ENCODE measurements at places on chromosomes 12 and 14.

DNA sequence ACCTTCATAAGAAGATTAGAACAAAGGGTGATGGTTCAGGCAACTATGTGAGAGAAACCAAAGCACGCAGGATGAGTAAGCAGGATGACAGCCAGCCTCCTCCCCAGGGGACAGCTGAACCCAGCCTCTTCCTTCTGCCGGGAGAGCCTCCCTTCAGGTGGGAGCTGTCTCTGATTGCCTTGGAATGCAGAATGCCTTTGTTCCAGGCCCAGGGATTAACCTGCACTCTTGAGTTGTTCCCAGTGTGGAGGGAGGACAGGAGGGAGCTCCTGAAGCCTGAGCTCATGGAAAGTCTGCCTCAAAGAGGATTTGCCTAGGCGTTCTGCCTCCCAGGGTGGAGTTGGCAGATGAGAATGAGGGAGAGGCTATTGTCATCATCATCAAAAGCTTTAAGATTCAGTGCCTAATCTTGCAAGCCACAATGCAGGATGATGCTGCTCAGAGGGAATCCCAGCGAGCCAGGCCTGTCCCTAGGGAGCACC lies 3.6 kb upstream of the KRT6A start:
- peak; percentile 80 for DNase-seq

- no peak for DNase-seq
These were observed 58.3 kb upstream of the DYRK2 start for GRCh38 chr12:67590149-67590790.

DNA sequence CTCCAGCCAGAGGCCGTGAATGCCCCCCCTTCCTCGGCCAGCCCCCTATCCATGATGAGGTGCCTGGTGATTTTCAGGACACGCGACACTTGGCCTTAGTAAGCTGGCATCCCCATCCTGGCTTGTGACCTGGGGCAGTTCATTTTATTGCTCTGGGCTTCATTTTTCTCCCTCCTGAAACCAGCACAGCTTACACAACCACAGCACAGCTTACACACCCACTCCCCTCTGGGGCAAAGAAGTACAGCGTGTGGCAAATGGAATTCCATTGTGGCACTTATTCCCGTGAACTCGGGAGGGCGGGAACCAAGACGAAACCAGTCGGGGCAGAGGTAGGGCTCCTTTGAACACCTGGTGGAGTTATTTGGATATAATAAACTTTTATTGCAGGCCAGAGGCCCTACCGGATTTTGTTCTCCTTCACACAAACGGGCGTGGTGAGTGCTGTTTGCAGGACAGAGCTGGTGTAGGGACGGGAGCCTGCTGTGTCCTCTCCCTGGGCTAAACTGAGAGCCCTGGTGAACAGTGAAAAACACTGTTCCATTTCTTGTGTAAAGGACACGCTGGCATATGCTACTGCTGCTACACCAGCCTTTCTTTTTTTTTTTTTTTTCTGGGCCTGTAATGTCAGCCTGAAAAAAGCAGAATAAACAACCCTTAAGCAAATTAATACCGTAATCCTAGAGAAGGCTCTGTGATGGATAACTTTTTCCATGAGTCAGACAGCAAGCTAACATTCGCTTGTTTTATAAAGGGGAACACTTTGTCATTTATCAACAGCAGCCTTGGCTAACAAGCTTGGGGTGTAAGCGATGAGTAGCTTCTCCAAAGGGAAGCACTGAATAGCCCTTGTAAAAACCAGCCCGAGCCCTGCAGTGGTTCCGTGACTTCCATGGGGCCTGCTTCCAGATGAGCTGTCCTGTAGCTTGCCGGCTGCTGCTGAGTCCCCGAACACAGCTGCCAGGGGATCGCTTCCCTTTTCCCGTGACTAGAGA lies 29.3 kb downstream of the CD9 start:
- no peak for DNase-seq

DNA sequence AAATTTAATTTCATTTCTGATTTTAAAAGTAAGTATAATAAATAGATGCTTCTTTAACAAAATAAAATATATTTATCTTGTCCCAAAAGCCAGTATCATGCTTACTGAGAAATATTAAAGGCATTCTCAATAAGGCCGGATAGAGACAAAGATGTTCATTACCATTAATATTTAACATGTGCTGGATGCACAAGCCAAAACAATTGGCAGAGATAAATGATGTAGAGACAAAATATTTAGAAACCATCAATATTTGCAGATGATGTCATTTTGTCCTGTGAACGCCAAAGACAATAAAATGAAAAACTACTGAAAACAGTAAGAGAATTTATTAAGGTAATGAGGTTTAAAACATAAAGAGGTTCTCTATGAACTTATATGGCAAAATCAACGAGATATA lies 313.5 kb downstream of the ITPR2 start:
- DNase-seq = no peak

DNA sequence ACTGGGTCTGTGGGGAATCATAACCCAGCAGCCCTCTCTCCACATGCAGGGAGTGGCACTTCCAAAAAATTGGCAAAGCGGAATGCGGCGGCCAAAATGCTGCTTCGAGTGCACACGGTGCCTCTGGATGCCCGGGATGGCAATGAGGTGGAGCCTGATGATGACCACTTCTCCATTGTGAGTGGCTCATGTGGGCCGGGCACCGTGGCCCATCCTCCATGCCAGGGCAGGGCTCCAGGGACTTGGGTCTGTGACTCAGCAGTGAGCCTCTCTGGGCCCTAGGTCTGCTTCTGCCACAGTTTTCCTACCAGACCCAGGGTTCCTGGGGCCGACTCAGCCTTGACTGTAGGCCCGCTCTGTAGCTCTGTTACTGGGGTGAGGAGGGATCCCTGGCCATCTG lies 2.2 kb downstream of the NPFF start:
- no peak for DNase-seq

DNA sequence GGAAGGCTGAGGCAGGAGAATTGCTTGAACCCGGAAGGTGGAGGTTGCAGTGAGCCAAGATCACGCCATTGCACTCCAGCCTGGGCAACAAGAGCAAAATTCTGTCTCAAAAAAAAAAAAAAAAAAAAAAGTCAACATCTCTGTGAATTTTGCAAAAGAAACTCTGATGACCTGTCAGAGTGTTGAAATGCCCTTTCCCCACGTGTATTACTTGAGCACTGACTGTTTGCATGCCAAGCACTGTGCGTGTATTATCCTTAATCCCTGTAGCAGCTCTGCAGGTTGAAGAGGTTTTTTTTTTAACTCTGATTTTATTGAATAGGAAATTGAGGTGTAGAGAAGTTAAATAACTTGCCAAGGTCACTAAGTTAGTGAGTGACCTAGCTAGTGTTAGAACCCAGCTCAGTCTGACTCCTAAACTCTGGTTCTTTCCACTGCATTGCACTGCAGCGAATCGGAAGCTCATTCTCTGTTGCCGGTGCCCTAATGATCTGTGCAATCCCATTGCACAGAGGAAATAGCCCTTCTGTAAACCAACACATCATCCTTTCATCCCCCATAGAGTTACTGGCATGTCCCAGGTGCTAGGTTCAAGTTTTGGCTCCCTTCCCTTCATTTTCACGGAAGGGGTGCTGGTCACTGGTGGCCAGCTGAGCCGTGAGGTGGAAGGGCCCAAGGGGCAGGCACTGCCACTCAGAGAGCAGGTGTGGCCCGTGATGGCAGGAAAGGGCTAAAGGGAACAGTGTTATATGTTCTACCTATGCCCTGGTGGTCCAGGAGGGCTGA lies 122.3 kb downstream of the EML1 start:
- DNase-seq = no peak

GRCh38 chr14:86084097-86084496 lies 554.2 kb downstream of the FLRT2 start:
- no peak for DNase-seq

DNA sequence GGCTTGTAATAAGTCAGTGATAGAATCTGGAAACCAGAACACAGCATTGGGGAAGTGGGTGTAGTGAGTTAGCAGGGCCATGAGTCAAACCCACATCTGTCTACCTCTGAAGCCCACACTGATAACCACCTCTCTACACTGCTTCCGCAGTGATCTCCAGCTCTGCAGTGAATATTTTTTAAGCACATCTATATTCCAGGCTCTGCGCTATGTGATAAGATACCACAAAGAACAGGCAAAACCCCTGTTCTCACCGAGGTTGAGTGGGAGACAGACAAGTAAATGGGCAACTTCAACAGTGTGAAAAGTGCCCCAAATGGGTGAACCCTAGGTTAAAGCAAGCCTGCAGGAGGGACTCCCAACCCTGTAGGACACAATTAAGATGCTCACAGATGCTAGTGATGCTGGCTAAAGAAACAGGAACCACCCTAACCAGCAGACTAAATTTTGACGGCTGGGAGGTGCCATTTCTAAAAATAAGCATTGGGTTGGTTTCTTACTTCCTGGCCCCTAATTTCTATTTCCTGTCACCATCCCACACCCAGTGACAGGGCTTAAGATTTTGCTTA lies 375.0 kb downstream of the DPF3 start:
- no peak for DNase-seq

- DNase-seq = no peak
These were observed 86.9 kb downstream of the EPS8 start for GRCh38 chr12:15702276-15702675.

- no peak for DNase-seq
These were observed 16.7 kb downstream of the DHX37 start for GRCh38 chr12:124972211-124972610.

- DNase-seq = no peak
These were observed 109.2 kb upstream of the EGLN3 start for GRCh38 chr14:34059925-34060650.

GRCh38 chr14:91778217-91778616 lies 46.3 kb upstream of the CATSPERB start:
- no peak for DNase-seq

- DNase-seq = no peak
These were observed 47.3 kb downstream of the ACSM4 start for GRCh38 chr12:7351177-7351576.

DNA sequence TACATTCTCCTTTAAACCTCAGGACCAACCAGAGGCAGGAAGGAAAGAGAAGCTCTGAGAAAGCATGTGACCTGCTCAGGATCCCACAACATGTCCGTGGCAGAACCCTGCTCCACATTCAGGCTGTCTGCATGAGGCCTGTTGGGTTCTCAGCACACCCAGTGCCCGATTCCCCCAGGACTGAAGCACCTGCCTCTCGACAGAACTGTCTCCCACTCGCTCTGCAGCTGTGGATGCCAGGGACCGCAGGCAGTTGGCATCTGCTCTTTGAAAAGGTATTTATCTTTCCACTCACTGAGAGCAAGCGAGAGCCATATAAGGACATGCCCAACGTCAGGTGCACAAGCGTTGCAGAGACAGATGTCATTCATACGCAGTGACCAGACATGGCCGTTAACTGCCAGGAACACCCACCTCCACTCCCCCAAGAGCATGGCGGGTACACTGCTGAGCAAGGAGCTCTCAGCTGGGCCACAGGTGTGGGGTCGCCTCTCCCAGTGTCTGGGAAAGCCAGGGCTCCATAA lies 18.9 kb downstream of the PITPNM2 start:
- no peak for DNase-seq

GRCh38 chr12:47729233-47729632 lies 3.9 kb upstream of the ENDOU start:
- no peak for DNase-seq

- DNase-seq = no peak
These were observed 43.2 kb upstream of the BCL11B start for GRCh38 chr14:99315197-99315596.

DNA sequence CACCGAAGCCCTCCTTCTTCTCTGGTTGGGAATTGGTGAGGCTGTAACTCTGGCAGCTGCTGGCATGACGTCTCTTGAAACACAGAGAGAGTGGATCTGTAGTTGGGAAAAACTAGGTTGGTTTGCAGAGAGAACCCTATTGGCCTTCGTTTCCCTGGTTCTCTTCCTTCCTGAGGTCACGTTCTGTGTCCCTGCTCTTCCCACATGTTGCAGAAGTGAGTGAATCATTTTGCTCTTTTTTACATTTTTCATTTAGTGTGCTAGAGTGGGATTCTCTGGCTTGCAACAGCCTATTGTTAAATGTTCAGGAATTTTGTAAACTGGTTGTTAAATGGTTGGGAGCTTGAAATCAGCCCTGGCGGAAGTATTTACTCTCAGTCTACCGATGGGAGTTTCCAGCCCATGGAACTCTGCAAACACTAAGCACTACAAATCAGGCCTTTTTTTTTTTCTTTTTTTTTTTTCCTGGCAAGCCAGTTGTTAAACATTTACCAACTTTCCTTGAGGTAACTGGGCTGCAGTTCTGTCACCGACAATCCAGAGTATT lies 26.8 kb upstream of the CKAP4 start:
- DNase-seq = no peak

DNA sequence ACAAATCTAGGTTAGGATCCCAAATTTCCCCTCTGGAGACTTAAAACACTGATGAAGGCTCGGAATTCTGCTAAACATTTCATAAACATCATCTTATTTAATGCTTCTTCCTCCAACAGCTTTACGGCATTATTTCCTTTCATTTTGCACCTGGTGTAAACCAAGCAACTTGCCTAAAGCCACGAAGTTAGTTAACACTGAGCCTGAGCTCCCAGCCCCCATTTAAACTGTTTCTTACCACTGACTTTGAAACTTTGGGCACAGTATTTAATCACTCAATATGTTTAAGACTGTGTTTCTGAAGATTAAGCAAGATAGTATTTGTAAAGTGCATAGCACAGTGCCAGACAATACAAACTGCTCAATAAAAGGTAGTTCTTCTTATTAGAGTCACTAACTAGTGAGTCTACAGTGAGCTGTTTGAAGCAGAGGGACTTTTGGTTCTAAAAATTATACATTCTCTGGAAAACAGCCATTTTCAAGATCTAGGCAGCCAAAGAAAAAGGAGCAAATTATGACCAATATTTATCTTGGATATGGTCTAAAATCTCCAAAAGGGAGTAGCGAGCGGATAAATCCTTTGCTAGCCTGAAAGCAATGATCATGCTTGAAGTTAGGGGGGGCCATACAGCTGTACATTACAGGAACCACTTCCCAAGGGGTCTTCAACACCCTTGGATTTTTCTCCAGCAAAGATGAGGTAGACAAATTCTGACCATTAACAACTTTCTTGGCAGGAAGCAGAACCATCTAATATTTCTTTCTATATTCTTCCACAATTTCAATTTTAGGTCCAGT lies 4.0 kb downstream of the EGLN3 start:
- DNase-seq = no peak

DNA sequence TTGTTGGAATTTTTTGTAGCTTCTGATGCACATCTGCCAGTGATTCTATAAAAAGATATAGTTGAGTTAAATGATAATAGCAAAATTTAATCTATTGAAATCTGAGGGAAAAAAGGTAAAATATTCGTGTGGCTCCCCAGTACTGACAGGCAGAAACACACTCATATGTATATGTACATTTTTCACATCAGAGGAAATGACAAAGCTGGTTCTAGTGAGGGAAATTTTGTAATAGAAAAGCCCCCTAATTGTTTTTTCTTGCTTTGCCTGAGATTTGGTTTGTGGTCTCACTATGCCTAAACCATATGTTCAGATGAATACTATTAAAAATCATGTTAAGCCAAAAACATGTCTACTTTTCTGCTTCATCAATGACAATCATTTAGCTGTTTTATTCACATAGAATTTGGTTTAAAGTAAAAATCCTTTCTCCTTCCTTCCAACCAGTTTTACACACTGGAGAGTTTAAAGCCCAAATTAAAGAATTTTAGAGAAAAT lies 203.5 kb downstream of the ANO6 start:
- no peak for DNase-seq

GRCh38 chr12:82645414-82645813 lies 41.3 kb upstream of the TMTC2 start:
- no peak for DNase-seq

Data from HCT116 (cell line).